ENCODE measurements at places on chromosomes 12 and 14.

DNA sequence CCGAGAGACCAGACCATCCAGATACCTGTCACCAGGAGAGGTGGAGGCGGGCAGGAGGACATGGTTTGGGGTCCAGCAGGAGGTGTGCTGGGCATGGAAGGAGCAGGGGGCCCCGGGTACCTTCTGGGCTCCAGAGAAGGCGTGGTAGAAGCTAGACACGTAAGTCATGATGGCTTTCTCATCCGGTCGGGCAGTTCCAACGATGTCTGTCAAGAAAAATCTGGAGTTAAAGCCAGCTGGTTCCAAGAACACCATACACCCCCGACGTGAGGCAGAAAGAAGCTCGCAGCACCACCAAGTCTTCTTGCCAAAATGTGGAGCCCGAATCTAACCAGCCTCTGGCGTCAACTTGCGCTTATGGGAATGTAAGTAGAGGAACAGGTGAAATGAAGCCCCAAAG, 76.7 kb downstream of the ACTN1 start:
- DNase-seq = no peak

GRCh38 chr12:66066929-66067523, 63.5 kb downstream of the LLPH start:
- DNase-seq = no peak

DNA sequence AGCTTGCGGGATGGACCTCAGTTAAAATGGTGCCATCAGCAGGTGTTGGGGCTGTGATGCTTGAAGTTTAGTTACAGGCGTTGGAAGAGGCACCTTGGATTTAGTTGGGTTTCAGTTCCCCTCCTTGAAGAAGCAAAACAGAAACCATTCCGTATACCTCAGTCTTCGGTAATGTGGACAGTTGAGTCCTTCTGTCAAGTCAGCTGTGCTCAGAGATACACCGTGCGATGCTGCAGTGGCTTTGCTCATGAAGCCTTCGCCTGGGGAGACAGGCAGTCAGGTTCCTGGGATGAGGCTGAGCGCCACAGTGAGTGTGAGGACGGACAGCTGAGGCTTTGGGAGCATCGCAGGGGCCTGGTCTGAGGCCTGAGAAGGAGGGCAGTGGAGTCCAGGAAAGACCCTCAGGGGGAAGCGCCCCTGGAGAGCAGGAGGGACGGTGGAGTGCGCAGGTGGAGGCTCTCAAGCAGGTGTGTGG, 7.4 kb downstream of the RAN start:
- DNase-seq = no peak

DNA sequence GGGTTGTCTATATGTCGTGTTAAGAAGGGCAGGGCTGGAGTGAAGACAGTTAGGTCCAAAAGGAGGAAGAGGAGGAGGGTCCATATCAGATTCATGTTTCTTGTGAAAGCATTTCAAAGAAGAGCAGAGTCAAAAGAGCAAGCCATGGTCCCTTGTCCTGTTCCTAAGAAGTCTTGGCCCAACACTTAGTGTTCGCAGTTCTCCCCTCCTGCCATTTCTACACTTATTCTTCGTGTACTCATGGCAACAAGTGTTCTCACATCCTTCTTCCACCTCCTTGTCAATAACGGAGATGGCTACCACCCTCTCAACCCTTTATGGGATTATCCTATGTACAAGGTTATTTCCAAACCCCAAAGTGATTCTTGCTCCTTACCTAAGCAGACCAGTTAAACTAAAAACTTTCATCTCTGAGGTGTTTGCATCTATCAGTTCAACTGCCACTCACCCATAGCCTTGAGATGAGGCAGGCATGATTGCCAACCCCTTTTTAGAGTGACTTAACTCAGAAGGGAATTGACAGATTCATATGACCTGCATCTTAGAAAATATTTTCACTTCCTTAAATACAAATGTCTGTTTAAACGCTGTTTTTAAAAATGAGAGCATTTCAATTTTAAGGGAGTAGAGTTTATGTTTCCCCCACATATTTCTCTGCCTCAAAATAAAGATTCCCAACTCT, 19.8 kb upstream of the RNASE2 start:
- DNase-seq = no peak

DNA sequence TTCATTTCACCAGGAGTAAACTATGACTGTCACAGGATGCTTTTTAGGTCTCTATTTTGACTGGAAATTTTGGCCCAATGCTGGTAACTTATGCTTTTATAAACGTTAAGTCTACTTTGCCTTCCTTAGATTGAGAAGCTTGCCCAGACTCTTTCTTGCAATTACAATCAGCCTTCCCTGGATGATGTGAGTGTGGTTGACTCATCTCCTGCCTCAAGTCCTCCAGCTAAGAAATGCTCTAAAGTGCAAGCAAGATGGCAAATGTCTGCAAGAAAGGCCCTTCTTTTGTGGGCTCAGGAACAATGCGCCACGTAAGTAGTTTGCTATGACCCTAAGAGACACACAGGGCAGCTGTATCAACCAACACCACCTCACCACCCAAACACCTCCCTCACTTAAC, 96.9 kb downstream of the SYNE2 start:
- DNase-seq = no peak

DNA sequence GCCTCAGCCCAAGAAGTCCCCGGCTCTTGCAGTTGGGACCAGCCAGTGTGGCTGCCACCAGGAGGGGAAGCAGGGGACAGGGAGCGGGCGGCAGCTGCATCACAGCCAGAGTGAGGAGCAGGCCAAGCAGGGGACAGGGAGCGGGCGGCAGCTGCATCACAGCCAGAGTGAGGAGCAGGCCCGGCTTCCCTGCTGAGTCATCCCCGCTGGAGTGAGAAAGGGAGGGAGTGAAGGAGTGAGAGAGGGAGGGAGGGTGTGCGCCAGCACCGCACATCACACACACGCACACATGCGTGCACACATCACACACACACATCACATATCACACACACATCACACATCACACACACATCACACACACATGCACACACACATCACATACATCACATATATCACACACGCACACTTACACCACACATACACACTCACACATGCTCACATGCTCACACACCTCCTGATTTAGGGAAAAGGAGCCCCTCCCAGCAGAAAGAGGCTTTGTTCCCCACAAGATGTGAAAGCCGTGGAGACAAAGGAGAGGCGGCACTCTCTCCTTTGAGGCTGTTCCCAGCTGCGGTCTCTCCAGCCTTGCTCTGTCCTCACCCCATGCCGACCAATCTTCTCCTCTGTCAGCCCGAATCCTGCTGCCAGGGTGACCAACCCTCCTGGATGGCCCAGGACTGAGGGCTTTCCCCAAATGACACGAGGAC, 16.7 kb upstream of the ZDHHC22 start:
- DNase-seq = no peak

- peak; percentile 19 for DNase-seq
Observed at GRCh38 chr12:101570047-101570446, 24.7 kb upstream of the MYBPC1 start.

GRCh38 chr12:12398026-12398859, 41.4 kb downstream of the BORCS5 start:
- peak; percentile 72 for DNase-seq

GRCh38 chr12:67091678-67092077, 177.5 kb upstream of the CAND1 start:
- DNase-seq = no peak

- no peak for DNase-seq
Observed at GRCh38 chr12:91931111-91931510, 214.5 kb downstream of the BTG1 start.

DNA sequence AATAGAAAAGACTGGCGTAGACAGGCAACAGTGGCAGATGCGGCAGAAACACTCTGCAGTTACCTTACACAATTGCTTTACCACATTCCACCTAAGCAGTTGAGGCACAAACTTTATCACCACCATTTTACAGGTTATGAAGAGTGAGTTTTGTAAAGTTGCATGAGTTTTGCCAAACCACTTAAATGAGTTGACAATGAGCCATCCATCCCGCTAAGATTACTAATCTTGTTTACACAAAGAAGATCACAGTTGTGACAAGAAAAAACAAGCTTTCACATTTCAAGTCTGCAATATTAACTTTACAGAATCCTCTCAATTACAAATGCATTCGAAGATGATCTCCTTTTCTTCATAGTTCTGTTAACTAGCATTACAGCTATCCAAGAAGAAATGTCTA, 1.8 kb downstream of the TMCC3 start:
- peak; percentile 18 for DNase-seq

DNA sequence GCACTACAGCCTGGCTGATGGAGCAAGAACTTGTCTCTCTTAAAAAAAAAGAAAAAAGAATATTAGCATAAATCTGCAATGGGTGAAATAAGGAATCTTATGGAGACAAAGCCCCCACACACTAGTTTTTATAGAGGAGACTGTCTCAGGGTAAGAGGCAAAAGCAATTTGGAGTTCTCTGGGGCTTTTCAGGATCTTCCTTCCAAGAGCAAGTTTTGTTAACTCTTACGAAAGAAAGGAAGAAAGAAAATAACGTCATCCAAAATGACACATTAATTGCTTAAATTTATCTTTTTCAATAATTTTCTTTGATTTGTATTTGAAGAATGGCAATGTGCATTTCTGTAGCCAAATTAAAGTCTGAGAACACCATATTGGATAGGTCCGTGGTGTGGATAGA, 3.8 kb downstream of the PDE6H start:
- no peak for DNase-seq

GRCh38 chr12:12039897-12040296, 30.8 kb upstream of the BCL2L14 start:
- DNase-seq = no peak

Measured in kidney capillary endothelial cell (primary cell).